ENCODE measurements at places on chromosomes 11 and 22. TPM values are rescaled to one million over a fixed set of nuclear protein-coding genes. Genes with fewer than 3 reads are reported as not detected.

FGF4 gene
- polyA plus RNA-seq = not detected

DNA sequence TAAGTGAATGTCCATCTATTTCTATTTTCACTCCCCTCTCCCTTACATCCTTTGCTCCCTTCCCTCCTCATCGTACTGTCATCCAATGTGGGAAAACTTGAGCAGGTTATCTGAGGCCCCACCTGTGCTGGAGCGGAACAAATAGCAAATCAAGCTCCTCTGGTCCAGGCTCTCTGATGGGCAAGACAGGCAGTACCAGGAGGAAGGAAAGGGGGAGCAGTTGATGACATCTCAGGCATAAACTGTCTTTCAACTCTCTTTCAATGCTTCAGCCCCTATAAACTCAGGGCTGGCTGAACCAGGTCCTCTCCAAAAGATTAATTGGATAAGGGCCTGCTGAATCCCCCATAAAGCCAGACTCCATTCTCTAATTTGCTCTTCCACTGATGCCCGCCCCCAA, 1.5 kb upstream of the CCKBR start:
- H3K27ac ChIP-seq = no peak overlapping the region
- H3K36me3 ChIP-seq = no peaks in the 10 kb centered on the region
- DNase-seq = no peak
- H3K27me3 ChIP-seq = peaks cover 37% of the 10 kb centered on the region
- no peak overlapping the region for H3K4me3 ChIP-seq

DNA sequence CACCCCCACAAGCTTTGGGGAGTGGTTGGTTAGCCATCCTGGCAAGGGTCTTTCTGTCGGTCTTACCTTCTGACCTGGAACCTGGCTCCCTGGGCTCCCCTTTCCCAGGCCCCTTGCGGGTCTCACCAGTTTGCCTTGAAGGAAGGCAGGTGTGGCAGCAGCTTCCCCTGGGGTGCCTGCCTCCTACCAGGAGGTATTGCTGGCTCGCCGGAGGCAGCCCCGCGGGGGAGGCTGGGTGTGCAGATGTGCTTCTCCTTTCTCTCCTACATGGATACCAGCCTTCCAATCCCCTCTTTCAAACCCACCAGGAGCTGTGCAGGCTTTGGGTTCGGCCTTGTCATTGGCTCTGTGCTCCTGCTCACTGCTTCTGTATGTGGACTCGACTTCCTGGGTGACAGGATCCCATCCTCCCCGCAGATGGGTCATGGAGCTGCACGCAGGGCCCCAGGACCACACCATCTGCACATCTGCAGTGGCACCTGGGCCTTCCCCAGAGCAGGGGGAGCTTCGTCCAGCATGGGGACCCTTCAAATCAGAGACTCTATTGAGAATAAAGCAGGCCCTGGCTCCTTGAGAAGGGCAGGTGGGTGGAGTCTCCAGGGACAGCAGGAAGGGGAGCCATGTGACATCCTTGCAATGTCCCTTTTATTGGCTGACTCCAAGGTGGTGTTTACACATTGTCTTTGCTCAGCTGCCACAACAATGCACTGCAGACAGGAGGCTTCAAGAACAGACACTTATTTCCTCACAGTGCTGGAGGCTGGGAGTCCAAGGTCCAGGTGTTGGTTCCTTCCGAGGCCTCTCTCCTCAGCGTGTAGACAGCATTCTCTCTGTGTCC, 592.0 kb downstream of the BRD1 start:
- no peaks in the 10 kb centered on the region for H3K36me3 ChIP-seq
- no peak overlapping the region for H3K27ac ChIP-seq
- DNase-seq = no peak
- H3K27me3 ChIP-seq = no peaks in the 10 kb centered on the region

DNA sequence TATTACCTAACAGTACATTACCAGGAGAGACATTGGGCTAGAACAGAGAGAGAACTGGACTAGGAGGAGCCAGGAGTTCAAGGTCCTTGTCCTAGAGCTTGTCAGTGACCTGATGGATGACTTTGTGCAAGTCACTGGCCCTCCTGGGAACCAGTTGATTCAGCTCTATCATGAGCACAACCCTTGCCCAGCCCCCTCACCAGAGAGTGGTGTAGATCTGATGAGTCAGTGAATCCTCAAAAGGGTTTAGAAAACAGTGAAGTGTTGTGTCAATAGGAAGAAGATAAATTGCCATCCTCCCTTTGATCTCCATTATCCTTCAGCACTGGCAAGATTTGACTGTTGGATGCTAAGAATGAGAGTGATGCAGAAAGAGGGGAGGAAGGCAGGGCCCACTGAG, 24.3 kb downstream of the NEU3 start:
- no peaks in the 10 kb centered on the region for H3K4me1 ChIP-seq
- H3K36me3 ChIP-seq = no peaks in the 10 kb centered on the region
- H3K27ac ChIP-seq = no peak overlapping the region
- H3K4me3 ChIP-seq = no peak overlapping the region
